ENCODE measurements at places on chromosomes 5 and 9. TPM values are rescaled to one million over a fixed set of nuclear protein-coding genes. Genes with fewer than 3 reads are reported as not detected.

DNA sequence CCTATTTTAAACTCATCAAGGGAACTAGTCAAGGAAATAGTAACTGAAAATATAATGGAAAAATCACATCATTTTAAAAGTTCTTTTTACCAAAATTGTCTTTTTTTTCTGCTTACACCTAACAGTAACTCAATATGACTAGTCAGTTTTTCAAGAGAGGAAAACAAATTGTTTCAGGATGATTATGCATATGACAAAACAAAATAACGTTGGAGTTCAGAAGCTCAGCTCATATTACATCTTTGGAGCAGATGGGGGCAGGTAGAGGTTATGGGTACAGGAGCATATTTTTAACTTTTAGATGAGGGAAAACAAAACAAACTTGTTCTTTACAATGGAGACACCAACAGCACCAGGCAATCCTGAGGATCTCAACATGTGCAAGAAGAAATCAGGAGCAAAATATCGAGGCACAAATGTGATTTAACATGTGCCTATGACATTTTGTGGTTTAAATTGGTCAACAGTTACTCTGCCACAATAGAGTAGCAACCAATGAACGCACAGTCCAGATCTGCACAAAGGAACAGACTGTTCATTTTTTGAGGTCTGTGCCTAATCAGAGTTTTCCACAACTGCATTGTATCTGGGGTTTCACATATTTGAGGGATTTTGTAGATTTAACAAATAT is 659.0 kb downstream of the ANXA1 start:
- DNase-seq = no peak
- no peaks in the 10 kb centered on the region for H3K4me1 ChIP-seq
- no peak overlapping the region for H3K4me3 ChIP-seq
- H3K27me3 ChIP-seq = no peaks in the 10 kb centered on the region
- no peaks in the 10 kb centered on the region for H3K36me3 ChIP-seq

DNA sequence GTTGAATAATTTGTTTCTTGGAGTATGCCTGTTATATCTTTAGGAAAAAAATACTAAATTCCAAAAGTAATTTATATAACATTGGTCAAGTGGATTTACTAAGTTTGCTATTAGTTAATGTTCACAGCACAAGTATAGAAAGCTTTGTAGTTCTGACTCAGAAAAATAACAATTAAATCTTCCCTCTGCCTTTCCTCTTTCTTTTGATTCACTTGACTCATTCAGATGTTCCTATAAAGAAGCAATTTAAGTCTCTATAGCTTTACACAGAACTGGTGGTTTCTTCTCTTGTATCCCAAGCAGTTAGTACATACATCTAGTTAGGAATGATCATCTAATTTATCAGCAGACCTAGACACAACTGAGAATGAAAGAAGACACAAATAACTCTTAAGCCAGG is 4.5 kb upstream of the CDC42SE2 start:
- H3K27ac ChIP-seq = no peak overlapping the region
- H3K27me3 ChIP-seq = no peaks in the 10 kb centered on the region
- H3K4me1 ChIP-seq = peaks cover 66% of the 10 kb centered on the region

- peaks cover 20% of the 10 kb centered on the region for H3K36me3 ChIP-seq
- H3K27ac ChIP-seq = no peak overlapping the region
- H3K27me3 ChIP-seq = no peaks in the 10 kb centered on the region
- H3K4me1 ChIP-seq = peaks cover 5% of the 10 kb centered on the region
- H3K4me3 ChIP-seq = no peak overlapping the region
Observed at GRCh38 chr5:163445345-163445744, 8.0 kb downstream of the CCNG1 start.

DNA sequence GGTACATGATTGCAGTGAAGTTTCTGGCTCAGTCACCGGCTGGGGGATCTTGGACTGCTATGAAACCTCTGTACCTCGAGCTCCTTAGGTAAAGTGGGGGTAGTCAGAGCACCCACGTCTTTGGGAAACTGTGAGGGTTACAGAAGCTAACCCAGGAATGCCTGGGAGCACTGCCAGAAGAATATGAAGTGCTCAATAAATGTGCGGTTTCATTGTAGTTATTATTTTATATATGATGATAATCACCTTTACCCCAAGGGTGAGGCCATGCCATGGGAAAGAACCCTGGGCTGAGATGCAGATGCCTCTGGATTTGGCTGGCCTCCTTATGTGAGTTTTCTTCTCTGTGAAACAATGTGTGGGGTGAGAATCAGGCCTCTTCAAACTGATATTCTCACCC is 3.7 kb downstream of the NPR3 start:
- DNase-seq = no peak
- no peak overlapping the region for H3K4me3 ChIP-seq
- no peaks in the 10 kb centered on the region for H3K4me1 ChIP-seq
- peaks cover 3% of the 10 kb centered on the region for H3K27me3 ChIP-seq

- no peak for DNase-seq
- H3K36me3 ChIP-seq = peaks cover 9% of the 10 kb centered on the region
- H3K27me3 ChIP-seq = no peaks in the 10 kb centered on the region
- H3K27ac ChIP-seq = no peak overlapping the region
Observed at GRCh38 chr5:80238778-80239679, 16.8 kb downstream of the SERINC5 start.

DNA sequence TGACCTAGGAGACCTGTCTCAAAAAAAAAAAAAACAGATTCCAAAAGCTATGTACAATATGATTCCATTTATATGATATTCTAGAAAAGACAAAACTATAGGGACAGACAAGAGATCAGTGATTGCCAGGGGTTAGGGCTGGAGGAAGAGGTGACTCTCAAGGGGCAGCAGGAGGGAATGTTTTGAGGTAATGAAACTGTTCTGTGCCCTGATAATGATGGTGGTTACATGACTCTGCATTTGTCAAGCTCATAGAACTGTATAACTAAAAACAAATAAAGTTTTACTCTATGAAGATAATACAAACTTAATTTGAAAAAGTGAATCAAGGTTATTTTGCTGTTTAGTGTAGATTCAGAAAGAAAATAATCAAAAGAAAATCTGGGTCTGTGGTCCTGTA is 125.3 kb upstream of the IQGAP2 start:
- no peaks in the 10 kb centered on the region for H3K36me3 ChIP-seq
- no peak overlapping the region for H3K4me3 ChIP-seq
- DNase-seq = no peak
- no peak overlapping the region for H3K27ac ChIP-seq
- no peaks in the 10 kb centered on the region for H3K27me3 ChIP-seq
- H3K4me1 ChIP-seq = no peaks in the 10 kb centered on the region

CDKN2B-AS1 gene
- 0.58 TPM for total RNA-seq

IL9 gene
- 13.0 TPM for total RNA-seq

All from CD8-positive, alpha-beta memory T cell (primary cell).